NCI-H1105 treated with DMSO at 0.1 percent for 48 hours (cell line): ENCODE measurements at places on chromosomes 16 and 17.

- no peak for DNase-seq
Measured at GRCh38 chr16:2855536-2855935, 2.4 kb downstream of the PRSS22 start.

- no peak for DNase-seq
Measured at GRCh38 chr17:77373299-77374169, 232.8 kb downstream of the SEC14L1 start.

DNA sequence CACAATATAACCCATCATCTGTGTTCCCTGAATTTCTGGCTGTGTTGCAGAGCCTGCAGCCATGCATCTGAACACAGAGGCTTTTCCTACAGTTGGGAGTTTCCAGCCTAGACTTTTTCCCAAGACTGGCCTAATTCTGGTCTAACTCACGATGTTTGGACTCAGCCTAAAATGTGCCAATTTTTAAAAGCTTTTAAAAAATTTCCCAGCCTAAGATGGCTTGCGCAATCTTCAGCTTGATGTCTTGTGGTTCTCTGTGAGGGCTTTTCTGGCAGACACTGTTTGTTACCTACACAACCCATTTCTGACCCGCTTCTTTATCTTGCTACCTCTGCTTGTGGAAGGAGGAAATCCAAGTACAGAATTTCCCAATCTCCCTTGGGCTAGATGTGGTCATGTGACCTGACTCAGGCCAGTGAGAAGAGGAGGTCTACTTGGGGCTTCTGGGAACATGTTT is 72.7 kb upstream of the GAS7 start:
- no peak for DNase-seq

GRCh38 chr16:24995469-24995868 is 19.7 kb downstream of the ARHGAP17 start:
- no peak for DNase-seq
